Activated T-cell treated with anti-CD3 and anti-CD28 coated beads, Interleukin-2, amount 50 U/mL, for 72 hours (primary cell): ENCODE measurements at places on chromosomes 7 and 10. TPM values are rescaled to one million over a fixed set of nuclear protein-coding genes. Genes with fewer than 3 reads are reported as not detected.

MEOX2 gene
- total RNA-seq = not detected

ZNF425 gene
- 3.6 TPM for total RNA-seq

FAM200A gene
- 4.7 TPM for total RNA-seq

OPN1SW gene
- total RNA-seq = not detected

NACAD gene
- 0.36 TPM for total RNA-seq

SAP25 gene
- total RNA-seq = 21.4 TPM

MUC12 gene
- total RNA-seq = not detected

ANKRD2 gene
- total RNA-seq = not detected

CHRM2 gene
- not detected for total RNA-seq

KLLN gene
- 0.22 TPM for total RNA-seq
